ENCODE measurements at places on chromosomes 5 and 9. TPM values are rescaled to one million over a fixed set of nuclear protein-coding genes. Genes with fewer than 3 reads are reported as not detected.

GRCh38 chr5:108798513-108799265 is 51.0 kb downstream of the FER start:
- DNase-seq = no peak

DNA sequence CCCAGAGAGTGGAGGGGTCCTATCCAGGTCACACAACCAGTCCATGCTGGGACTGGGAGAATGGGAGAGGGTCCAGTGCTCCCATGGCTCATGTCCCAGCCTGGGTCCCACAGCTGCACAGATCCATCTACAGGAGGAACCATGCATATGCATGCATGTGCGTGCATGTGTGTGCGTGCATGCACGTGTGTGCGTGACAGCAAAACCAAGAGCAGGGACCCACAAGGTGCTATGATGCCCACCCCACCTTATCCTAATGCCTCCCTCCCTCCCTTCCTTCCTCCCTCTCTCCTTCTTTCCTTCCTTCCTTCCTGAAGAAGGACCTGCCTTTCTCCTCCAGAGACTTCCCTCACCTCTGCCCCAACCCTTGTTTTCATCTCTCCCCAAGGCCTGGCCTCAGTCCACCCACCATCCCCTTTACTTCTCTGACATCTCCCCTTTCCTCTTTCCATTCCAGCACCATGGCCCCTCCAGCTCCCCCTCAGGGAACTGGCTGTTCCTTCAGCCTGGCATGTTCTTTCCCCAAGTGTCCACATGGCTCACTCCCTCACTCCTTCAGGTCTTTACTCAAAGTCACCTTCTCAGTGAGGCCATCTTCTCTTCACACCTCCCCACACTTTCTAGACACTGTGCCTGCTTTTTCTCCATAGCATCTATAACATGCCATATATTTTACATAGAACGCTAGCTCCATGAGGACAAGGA is 21.8 kb downstream of the AQP7 start:
- no peak for DNase-seq

GRCh38 chr9:131733541-131734061 is 6.3 kb downstream of the RAPGEF1 start:
- DNase-seq = no peak

DNA sequence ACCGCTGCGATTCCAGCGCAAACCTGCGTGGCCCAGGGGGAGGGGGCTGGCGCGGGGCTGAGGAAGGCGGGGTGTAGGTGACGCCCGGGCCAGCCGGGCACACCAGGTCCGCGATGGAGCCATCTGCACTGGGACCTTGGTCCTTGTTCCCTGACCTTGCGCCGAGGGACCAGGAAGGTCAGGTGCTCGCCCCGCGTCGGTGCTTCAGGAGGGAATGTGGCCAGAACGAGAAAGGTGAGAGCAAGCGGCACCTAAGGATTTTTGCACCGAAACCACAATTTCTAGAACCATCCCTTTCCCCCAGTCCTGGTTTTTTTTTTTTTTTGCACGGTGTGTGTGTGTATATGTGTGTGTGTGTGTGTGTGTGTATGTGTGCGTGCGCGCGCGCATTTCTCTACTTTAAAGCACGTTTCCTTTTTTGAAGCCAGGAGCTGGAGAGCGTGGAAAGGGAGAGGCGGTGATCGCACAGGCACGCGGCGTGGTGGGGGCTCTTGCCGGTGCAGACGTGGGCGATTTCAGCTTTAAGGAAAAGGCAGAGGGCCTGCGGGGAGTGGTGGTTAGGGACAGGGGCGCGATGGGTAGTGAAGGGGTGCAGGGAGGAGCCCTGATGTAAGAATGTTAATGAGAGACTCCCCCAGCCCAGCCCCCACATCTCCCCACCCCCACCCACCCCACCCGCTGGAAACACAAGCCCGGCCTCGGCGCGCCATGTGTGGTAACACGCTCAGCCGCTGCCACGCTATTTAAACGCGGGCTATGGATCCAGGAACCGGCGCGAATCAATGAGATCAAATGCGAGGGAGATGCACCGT is at the start of gene NPR3:
Gene NPR3 (plus strand): TSS at position 772 of the 812 bp plus-strand sequence. CDS start 456 bp downstream, outside the sequence.
- DNase-seq = no peak

DNA sequence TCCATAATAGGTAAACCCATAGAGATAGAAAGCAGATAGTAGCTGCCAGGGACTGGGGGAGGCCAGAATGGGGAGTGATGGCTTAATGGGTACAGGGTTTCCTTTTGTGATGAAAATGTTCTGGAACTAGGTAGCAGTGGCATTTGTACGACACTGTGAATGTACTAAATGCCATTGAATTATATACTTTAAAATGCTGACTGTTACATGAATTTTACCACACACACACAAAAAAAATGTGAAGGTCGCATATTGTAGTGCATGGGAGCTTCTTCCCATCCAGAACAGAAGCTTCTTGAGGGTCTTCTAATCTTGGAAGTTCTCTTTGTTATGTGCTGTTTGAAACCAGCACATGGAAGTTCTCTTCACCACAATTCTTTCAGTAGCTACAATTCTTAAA is 19.9 kb upstream of the ANP32B start:
- no peak for DNase-seq

DNA sequence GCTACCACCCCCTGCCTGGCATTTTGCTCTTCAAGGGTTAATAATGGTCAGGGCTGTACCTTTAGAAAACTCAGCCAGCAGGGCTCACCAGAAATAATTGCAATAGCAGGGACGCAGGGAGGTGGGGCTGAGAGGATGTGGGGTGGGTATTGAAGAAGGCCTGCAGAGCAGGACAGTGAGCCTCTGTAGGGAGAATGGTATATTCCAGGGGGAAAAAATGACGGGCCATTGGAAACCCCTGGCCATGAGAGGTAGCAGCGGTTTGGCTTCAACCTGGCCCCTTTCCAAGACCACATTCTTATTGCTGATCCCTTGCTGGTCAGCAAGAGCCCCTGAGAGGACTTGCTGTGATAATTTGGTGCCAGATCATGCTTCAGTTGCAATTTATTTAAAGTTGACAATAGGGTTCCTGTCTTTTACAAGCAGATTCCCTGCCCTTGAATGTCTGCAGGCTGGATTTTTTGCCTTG is 36.7 kb upstream of the CTNNA1 start:
- no peak for DNase-seq

- DNase-seq = no peak
Measured at GRCh38 chr9:14373336-14373666, 59.4 kb upstream of the NFIB start.

DNA sequence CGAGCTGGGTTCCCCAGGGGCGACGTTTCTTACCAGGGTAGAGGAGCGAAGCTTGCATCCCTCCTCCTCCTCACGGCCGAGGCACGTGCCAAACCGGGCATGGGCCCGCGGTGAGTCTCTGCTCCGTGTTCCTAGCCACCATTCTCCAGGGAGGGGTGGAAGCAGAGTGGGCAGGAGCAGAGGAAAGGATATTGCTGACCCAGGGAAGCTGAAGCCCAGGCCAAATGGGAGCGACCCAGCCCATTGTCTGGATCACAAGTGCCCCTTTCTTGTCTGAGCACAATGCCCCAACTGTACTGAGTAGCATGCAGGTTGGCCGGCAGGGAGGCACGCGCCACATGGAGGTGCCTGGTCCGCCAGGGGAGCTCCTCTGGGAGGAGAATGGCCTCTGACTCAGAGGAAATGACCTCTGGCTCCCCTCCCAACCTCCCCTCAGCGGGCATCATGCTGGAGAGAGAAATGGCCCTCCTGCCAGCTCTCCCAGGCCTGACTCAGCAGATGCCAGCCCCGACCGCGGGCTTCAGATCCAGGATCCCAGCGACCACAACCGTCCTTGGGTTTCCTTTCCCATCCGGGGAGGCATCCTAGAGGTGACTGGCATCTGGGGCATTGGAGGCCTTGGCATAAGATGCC is 1.1 kb downstream of the PRR7 start:
- DNase-seq = peak; percentile 87

GRCh38 chr9:74096420-74096819 is 400.7 kb upstream of the RORB start:
- no peak for DNase-seq

Gene CATSPER3
- not detected for total RNA-seq

Gene FSTL4
- total RNA-seq = 0.92 TPM

Gene NMUR2
- not detected for total RNA-seq

Gene SVEP1
- total RNA-seq = 34.0 TPM
